M059J (cell line): ENCODE measurements at places on chromosomes 12 and 14.

DNA sequence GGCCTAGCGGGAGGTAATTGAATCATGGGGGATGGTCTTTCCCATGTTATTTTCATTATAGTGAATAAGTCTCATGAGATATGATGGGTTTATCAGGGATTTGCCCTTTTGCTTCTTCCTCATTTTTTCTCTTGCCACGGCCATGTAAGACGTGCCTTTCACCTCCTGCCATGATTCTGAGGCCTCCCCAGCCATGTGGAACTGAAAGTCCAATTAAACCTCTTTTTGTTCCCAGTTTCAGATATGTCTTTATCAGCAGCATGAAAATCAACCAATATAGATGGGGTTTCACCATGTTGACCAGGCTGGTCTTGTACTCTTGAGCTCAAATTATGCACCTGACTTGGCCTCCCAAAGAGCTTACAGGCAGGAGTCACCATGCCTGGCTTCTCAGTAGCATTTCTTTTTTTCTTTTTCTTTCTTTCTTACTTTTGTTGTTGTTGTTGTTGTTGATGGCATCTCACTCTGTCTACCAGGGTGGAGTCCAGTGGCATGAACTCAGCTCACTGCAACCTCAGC, 33.2 kb downstream of the TSPAN19 start:
- no peak for DNase-seq

- DNase-seq, result peak; percentile 97
Observed at GRCh38 chr12:110109037-110109836, 14.9 kb upstream of the IFT81 start.

GRCh38 chr14:93780813-93781400, 7.4 kb downstream of the PRIMA1 start:
- no peak for DNase-seq

- DNase-seq, result no peak
Observed at GRCh38 chr14:104595911-104596450, 8.6 kb downstream of the TMEM179 start.

DNA sequence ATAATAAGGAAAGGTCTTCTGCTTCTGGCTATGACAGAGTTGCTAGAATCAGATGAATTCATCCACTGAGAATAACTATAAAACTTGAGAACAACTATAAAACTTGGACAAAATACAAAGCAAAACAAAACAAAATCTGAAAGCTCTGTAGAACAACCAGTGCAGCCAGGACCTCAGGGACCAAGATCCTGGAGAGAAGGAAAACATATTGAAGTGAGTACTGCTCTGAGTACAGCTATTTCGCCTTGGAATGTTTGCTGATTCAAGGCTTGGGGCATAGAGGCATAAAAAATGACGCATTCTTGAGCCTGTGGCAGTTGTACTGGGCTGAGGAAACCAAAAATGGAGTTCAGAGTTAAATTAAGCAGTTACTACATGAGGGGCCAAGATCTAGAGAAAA, 21.7 kb downstream of the FOXA1 start:
- no peak for DNase-seq

GRCh38 chr14:75119056-75119455, 7.8 kb downstream of the NEK9 start:
- peak; percentile 25 for DNase-seq

GRCh38 chr14:54487771-54488170, 1.0 kb downstream of the GMFB start:
- peak; percentile 37 for DNase-seq

DNA sequence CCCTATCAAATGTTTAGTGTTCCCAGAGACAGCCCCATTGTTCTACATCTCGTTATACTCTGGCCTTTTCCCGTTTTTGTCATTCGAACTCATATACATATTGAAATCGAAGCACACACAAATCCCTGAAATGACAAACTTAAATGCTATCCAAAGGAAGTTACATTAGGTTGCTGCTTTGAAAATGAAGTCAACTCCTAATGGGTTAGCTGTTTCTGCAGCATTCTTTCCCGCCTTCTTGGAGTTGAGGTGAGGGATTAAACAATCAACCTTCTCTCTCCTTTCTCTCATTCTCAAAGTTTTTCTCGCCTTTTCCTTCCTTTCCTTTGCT, 642 bp upstream of the PHC1 start:
- no peak for DNase-seq

GRCh38 chr14:51474854-51475253, 176.9 kb upstream of the FRMD6 start:
- no peak for DNase-seq
